ENCODE measurements at places on chromosomes 4 and X. TPM values are rescaled to one million over a fixed set of nuclear protein-coding genes. Genes with fewer than 3 reads are reported as not detected.

IL2 gene
- not detected for polyA plus RNA-seq

GBA3 gene
- polyA plus RNA-seq: 16.9 TPM

FHDC1 gene
- 0.06 TPM for polyA plus RNA-seq

AMOT gene
- 1.1 TPM for polyA plus RNA-seq

SLC10A6 gene
- polyA plus RNA-seq: not detected

HMX1 gene
- not detected for polyA plus RNA-seq

ARSJ gene
- 0.94 TPM for polyA plus RNA-seq

RASL11B gene
- 0.46 TPM for polyA plus RNA-seq

MAOB gene
- 96.3 TPM for polyA plus RNA-seq

CSAG3 gene
- polyA plus RNA-seq: not detected

SLITRK2 gene
- polyA plus RNA-seq: not detected

AADAT gene
- polyA plus RNA-seq: 16.1 TPM

GAGE12F gene
- polyA plus RNA-seq: not detected

HGFAC gene
- 100 TPM for polyA plus RNA-seq

DBET gene
- not detected for polyA plus RNA-seq

PCSK1N gene
- 1.8 TPM for polyA plus RNA-seq

PCDH7 gene
- 0.61 TPM for polyA plus RNA-seq

All from liver (tissue), 10 donors.